Stomach (tissue), 19 donors: ENCODE measurements at places on chromosomes 6 and 20. TPM values are rescaled to one million over a fixed set of nuclear protein-coding genes. Genes with fewer than 3 reads are reported as not detected.

- H3K27me3 ChIP-seq: no peaks in the 10 kb centered on the region
- H3K4me3 ChIP-seq: no peak overlapping the region
- no peak for DNase-seq
- H3K27ac ChIP-seq: no peak overlapping the region
Observed at GRCh38 chr6:16267428-16268263, 29.3 kb downstream of the GMPR start.

- H3K27ac ChIP-seq: no peak overlapping the region
- peaks cover 1% of the 10 kb centered on the region for H3K4me1 ChIP-seq
- H3K27me3 ChIP-seq: no peaks in the 10 kb centered on the region
- no peak for DNase-seq
- H3K36me3 ChIP-seq: no peaks in the 10 kb centered on the region
Observed at GRCh38 chr6:142891454-142891853, 53.5 kb downstream of the HIVEP2 start.

The PTCRA gene
- total RNA-seq: not detected

The SIRPA gene
- total RNA-seq: 8.8 TPM

GRCh38 chr20:58240471-58240870 is 12.0 kb upstream of the ANKRD60 start:
- H3K36me3 ChIP-seq: peaks cover 27% of the 10 kb centered on the region
- H3K4me1 ChIP-seq: peaks cover 15% of the 10 kb centered on the region
- H3K27ac ChIP-seq: no peak overlapping the region
- H3K4me3 ChIP-seq: no peak overlapping the region
- H3K27me3 ChIP-seq: no peaks in the 10 kb centered on the region

GRCh38 chr6:107807196-107807811 is 16.8 kb downstream of the SCML4 start:
- no peaks in the 10 kb centered on the region for H3K36me3 ChIP-seq
- H3K27me3 ChIP-seq: no peaks in the 10 kb centered on the region
- H3K27ac ChIP-seq: no peak overlapping the region

DNA sequence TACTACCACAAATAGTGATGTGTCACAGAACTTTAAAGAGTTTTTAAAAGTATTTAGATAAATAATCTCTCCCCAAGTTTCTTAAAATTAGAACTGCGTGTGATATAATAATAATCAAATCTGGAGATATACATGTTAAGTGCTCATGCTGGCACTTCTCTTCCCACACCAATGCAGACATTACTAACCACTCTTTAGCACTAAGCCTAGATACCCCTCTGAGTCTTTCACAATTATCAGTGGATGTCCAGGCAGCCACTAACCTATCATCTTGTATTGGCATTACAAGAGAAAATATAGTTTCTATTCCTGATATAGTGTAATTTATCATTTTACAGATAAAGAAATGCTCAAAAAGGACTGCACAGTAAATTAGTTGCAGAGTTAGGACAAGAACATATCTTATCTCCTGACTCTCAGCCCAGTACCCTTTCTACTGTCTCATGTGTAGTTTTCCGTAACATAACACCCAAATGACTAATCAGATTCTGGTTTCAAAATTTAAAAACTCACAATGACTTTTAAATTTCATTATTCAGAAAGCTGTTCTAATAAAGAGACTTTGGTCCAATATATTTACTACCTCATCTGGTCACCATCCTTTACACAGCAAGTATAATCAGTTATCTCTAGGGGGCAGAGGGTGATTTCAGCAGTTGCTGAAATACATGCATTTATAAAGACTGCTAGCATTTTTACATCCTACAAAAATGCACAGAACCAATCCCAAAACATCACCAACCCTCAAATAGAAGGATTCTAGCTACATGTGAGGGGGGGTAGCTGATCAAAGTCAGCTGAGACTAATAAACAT is 215.5 kb upstream of the MCHR2 start:
- no peak for DNase-seq
- no peak overlapping the region for H3K4me3 ChIP-seq
- no peaks in the 10 kb centered on the region for H3K4me1 ChIP-seq
- H3K27me3 ChIP-seq: no peaks in the 10 kb centered on the region
- H3K27ac ChIP-seq: no peak overlapping the region

DNA sequence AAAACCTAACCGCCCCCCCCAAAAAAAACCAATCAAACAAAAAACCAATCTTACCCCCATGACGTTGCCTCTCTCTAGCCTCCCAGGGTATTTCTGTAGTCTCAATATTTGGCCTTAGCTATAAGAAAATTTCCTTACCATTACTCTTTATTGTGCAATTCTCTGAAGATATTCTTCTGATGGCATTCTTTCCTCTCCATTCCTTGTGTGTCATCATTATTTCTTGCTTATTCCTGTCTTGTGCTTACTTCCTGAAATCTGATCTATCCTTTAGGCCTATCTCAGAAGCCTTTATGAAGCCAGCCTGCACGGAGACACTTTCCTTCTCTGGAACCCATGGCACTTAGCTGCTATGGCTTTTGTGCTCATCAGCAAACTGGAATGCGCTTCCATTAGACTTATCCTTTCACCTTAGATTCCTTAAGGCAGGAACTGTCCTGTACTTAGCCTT is 65.9 kb upstream of the DDR1 start:
- no peak overlapping the region for H3K4me3 ChIP-seq
- peaks cover 46% of the 10 kb centered on the region for H3K4me1 ChIP-seq
- H3K27ac ChIP-seq: peak overlapping the region; percentile 30
- DNase-seq: no peak

DNA sequence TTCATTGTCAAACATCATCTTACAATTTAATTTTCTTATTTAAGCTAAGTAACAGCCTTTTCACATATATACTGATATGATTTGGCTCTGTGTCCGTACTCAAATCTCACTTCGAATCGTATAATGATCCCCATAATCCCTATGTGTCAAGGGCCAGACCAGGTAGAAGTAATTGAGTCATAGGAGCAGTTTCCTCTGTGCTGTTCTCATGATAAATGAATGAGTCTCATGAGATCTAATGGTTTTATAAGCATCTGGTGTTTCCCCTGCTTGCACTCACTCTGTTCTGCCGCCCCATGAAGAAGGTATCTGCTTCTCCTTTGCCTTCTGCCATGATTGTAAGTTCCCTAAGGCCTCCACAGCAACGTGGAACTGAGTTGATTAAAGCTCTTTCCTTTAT is 25.1 kb upstream of the CMTR1 start:
- no peaks in the 10 kb centered on the region for H3K27me3 ChIP-seq
- H3K36me3 ChIP-seq: no peaks in the 10 kb centered on the region
- DNase-seq: no peak
- H3K4me3 ChIP-seq: no peak overlapping the region

GRCh38 chr20:49892817-49893216 is 22.5 kb downstream of the SPATA2 start:
- no peak for DNase-seq
- H3K4me1 ChIP-seq: peaks cover 34% of the 10 kb centered on the region
- H3K27me3 ChIP-seq: no peaks in the 10 kb centered on the region
- no peak overlapping the region for H3K27ac ChIP-seq
- H3K4me3 ChIP-seq: no peak overlapping the region

GRCh38 chr6:15425947-15426346 is 180.1 kb downstream of the JARID2 start:
- H3K36me3 ChIP-seq: no peaks in the 10 kb centered on the region
- no peak overlapping the region for H3K27ac ChIP-seq
- H3K4me3 ChIP-seq: no peak overlapping the region
- H3K27me3 ChIP-seq: no peaks in the 10 kb centered on the region
- no peak for DNase-seq

DNA sequence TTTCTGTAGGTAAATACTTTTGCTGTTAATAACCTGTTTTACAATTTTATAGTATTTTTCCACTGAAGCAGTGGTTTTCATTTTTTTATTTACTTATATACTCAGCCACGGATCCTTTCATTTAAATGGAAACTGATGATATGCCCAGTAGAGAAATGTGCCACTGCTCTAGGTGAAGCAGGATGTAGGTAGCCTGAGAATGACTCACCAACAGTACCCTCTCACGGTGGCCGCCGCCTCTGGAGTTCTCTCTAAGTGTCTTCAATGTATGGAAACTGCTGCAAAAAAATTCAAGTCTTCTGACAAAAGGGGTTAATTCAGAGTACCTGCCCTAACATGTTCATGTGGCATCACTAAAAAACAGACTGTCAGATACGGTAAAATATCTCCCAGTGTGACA is 6.4 kb downstream of the EYA4 start:
- H3K36me3 ChIP-seq: no peaks in the 10 kb centered on the region
- no peak overlapping the region for H3K27ac ChIP-seq
- peaks cover 59% of the 10 kb centered on the region for H3K27me3 ChIP-seq
- H3K4me1 ChIP-seq: peaks cover 8% of the 10 kb centered on the region

GRCh38 chr6:140779991-140780596 is 1352.6 kb upstream of the GJE1 start:
- no peaks in the 10 kb centered on the region for H3K36me3 ChIP-seq
- no peaks in the 10 kb centered on the region for H3K4me1 ChIP-seq
- no peak overlapping the region for H3K4me3 ChIP-seq

DNA sequence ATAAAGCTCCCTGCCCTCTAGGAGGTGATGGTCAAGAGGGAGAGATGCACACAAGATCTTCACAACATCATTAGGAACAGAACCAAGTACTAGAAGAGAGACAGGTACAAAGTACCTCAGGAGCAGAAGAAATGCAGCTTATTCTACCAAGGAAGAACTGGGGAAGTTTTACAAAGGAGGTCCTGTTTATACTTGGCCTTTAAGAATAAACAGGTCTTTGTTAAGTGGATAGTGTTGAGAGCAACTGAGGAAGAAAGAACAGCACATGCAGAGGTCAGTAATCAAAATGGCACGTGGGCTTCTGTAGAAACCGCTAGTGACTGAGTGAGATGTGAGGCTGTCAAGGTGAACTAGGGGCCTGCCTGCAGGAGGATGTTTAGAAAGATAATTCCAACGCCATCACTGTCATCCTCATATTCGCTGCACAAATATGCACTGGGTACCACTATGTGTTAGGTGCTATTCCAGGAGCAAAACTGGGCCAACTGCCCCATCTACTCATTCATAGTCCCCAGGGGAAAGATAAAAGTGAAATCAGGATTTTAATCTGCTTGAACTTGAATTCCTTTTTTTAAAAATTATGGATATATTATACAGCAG is 61.1 kb downstream of the ID4 start:
- no peaks in the 10 kb centered on the region for H3K27me3 ChIP-seq
- no peaks in the 10 kb centered on the region for H3K4me1 ChIP-seq
- H3K36me3 ChIP-seq: no peaks in the 10 kb centered on the region
- no peak overlapping the region for H3K4me3 ChIP-seq

GRCh38 chr6:157181649-157182048 is 141.7 kb downstream of the TMEM242 start:
- no peak overlapping the region for H3K4me3 ChIP-seq
- H3K27ac ChIP-seq: peak overlapping the region; percentile 66
- H3K27me3 ChIP-seq: no peaks in the 10 kb centered on the region
- no peak for DNase-seq
- H3K36me3 ChIP-seq: peaks cover 60% of the 10 kb centered on the region
- peaks cover 17% of the 10 kb centered on the region for H3K4me1 ChIP-seq

The MUC22 gene
- total RNA-seq: not detected

GRCh38 chr6:6629402-6629801 is 40.9 kb downstream of the LY86 start:
- no peaks in the 10 kb centered on the region for H3K36me3 ChIP-seq
- no peaks in the 10 kb centered on the region for H3K27me3 ChIP-seq
- DNase-seq: no peak
- H3K4me1 ChIP-seq: no peaks in the 10 kb centered on the region
- no peak overlapping the region for H3K4me3 ChIP-seq

DNA sequence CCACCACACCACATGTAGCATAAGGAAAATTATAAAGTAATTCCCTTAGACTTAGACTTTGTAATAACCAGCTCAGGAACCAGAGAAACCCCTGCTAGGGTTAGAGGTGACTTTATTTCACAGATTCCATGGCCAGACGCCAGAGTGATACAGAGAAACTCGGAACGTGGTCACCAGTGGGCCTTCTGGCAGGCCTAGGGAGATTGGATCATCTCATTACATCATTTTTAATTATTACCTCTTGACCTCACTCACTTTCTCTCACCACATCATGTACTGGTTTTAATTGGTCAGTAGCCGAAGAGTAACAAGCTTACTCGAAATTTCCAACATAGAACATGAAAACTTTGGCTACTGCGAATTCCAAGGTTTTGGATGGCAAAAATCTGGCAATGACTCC is 72.9 kb downstream of the BMP6 start:
- H3K27me3 ChIP-seq: no peaks in the 10 kb centered on the region
- H3K36me3 ChIP-seq: no peaks in the 10 kb centered on the region
- no peaks in the 10 kb centered on the region for H3K4me1 ChIP-seq

DNA sequence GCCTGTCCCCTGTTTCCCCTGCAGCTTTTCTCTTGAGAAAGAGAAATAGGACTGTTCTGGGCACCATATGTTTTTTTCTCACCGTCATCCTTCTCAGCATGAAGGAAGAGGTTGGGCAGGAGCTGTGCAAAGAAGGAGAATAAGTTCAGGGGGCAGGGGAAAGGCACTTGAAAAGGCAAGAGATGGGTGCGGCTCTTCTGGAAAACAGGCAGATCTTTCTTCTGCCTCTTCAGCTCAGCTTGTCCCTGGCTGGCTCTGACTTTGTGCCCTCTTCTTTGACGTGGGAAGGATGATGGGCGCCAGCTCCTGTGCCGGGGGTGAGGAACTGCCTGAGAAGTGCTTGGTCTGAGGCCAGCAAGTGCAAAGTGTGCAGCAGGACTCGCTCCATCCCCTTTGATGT is 206.5 kb downstream of the DOK5 start:
- no peaks in the 10 kb centered on the region for H3K36me3 ChIP-seq
- no peaks in the 10 kb centered on the region for H3K27me3 ChIP-seq
- H3K4me1 ChIP-seq: peaks cover 5% of the 10 kb centered on the region
- peak; percentile 14 for DNase-seq
- no peak overlapping the region for H3K27ac ChIP-seq
